ENCODE measurements at places on chromosomes 6 and 20.

DNA sequence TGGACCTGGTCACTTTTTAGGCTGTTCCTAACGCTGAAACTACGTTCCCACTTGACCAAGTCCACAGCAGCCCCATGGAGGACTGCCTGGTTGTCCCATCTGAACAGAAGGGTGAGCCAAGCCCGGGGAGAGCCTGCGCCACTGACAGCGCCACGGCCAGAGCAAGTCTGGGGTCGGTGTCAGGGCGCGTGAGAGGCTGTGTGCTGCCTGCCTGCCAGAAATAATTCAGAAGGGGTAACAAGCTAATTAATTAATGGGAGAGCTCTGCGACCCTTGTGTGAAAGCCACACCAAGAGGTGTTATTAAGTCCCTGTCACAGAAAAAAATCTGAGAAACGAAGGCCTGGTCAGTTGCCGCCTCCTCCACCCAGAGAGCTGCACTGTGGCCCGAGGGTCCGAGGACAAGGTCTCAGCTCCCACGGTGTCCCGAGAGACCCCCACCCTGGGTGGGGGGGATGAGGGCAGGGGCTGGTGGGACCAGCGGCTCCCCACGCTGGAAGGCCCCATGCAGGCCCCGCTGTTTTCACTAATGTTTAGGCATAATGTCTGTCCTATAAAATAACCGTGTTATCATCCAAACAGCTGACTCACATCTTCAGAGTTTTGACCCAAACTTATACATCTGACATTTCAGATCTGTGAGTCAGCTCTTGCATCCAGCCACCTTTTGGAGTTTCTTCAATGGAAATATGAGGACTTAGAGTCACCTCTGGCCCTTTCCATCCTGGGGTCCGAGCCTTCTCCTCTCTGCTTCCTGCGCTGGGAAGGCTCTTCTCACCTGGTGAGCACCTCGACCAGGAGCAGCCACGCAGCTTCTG, 58.5 kb downstream of the DLL1 start:
- DNase-seq = peak; percentile 51

GRCh38 chr6:7129360-7129759, 21.6 kb downstream of the RREB1 start:
- DNase-seq = no peak

DNA sequence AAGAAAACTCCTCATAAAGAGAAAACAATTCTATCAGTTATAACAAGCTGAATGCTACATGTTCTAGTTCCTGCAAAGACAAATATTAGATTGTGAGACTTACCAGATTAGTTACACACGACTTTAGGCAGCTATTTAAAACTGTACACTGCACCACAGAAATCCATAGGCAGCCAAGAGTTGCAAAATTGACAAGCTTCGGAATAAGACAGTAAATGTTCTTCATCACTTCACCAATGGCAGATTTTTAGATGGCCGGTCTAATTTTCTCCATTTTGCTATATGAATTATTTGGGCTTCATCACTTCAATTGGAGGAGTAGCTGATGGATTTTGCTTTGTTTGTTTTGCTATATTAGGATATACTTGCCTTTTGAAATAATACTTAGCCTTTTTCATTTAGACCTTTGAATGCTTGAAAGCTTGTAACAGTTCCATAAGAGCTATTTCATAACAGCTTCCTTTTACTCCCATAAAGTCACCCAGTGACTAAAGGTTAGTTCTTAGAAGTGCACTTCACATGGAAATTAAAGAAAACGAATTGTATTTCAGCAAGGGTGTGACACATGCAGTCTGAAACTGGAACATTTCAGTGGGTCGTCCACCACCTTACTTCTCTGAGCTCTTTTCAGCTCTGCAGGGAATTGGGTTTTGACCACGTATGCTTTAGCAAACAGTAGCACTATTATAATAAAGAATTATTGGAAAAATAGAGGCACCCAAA, at the start of gene ROS1:
ROS1 (minus strand) TSS at position 512 of the 723 bp plus-strand sequence; CDS start at position 226, 286 bp downstream.
- DNase-seq = no peak

DNA sequence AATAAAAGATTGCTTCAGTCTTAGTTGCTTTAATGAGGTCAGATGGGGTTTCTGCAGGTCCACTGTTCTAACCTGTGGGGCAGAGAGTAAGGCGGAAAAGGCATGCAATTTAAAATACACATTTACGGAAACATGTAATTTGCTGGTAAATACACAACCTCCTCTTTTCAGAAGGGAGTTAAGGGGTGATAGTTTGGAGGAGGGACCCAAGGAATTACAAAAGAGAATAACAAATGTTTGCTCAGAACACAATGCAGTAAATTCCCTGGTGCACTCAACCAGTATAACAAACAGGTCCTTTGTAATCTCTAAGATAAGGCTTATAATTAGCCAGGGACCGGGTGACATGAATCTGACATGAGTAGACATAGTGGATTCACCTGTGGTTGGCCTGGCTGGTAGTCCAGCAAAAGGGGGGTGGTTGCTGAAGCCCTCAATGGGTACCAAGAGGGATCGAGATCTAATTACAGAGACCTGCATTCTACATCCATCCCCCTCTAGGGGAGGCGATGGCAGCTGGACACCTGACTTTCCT, 295.1 kb downstream of the PHACTR1 start:
- no peak for DNase-seq

DNA sequence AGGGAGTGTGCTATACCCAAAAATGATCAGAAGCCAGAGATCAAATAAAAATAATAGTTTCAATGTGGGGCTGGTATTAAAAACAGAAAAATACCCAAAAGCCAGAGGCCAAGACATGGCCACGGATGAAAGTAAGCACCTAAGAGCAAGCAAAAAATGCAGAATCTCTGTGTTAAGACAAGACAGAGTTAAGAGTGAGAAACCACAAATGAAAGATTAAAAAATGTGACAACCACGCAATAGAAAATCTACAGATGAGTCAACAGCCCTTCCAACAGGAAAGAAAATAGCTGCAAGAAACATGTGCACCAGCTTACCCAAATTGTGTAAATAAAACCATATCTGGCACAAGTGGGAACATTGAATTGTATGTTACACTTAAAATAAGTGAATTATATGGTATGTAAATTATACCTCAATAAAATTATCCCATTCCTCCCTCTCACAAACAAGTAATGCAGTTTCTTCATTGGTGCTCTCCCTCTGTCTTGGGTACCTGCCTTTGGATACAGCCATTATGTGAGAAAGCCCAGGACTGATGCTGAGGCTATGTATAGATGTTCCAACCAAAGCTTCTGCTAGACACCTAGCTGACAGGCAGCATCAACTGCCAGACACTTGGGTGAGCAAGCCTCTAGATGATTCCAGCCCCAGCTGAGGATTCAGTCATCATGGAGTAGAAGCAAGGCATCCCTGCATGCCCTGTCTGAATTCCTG, 55.3 kb upstream of the UFL1 start:
- no peak for DNase-seq

DNA sequence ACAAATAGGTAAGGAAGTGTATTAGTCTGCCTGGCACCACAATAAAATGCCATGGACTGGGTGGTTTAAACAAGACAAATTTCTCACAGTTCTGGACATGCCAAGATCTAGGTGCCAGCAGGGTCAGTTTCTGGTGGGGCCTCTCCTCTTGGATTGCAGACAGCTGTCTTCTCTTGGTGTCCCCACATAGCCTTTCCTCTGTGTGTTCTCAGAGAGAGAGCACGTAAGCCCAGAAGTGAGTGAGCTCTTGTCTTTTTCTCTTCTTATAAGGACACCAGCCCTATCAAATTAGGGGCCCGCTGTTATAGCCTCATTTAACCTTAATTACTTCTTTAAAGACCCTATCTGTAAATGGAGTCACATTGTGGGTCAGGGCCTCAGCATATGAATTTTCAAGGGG, 28.3 kb downstream of the SMPDL3A start:
- no peak for DNase-seq

DNA sequence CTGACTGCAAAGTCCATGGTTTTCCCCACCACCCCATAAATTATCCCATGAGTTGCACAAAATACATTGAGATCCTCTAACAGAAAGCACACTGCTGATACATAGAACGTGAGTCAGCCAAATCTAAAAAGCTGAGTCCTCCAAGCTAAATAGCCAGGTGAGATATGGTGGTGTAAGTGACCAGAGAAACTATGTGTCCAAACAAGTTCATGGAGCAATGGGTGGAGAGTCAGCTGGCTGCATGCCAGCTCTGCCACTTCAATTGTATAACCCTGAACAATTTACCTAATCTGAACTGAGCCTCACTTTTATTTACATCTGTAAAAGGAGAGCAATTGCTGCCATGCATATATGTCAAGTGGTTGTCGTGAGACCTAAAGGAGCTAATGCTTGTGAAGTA, 9.7 kb downstream of the SNAP25 start:
- DNase-seq = peak; percentile 26

GRCh38 chr20:43941476-43942200, 27.0 kb downstream of the TOX2 start:
- DNase-seq = peak; percentile 15

GRCh38 chr20:2114990-2115681, 13.5 kb downstream of the STK35 start:
- no peak for DNase-seq

DNA sequence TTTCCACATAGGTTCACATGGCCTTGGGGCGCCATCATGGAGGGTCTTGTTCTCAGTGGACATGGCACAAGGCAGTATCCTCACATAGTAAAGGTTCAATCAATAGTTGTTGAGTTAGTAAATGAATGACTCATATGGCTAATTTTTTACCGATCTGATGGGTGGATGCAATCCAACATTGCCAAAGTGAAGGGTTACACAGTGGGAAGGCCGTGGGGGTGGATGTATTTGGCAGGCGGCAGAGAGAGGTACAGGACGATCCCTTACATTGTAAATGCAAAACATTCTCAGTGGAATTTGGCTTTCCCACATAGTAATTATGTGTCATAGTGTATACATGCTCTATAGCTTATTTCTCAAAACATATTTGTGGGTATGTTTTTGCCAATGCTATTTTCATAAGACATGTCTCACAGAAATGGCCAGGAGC, 21.0 kb upstream of the PDE7B start:
- no peak for DNase-seq

DNA sequence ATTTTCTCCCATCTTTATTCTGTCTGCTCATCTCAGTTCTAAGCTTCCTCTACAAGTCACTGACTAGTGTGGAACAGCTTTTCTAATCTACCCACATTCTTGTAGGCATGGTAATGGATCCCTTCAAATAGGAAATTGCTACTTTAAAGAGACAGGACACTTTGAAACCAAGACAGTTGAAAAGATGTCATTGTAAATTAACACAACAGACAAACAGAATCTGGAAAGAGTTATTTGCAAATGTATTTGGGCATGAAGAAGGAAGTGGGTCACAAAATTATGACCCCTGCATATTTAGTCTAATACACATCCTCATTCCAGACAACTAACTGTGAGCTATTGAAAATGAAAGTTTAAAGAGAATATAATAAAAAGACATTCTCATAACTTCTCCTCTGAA, 298.2 kb upstream of the MARCKS start:
- DNase-seq = no peak

- peak; percentile 30 for DNase-seq
Observed at GRCh38 chr6:39130691-39131090, 15.7 kb upstream of the SAYSD1 start.

DNA sequence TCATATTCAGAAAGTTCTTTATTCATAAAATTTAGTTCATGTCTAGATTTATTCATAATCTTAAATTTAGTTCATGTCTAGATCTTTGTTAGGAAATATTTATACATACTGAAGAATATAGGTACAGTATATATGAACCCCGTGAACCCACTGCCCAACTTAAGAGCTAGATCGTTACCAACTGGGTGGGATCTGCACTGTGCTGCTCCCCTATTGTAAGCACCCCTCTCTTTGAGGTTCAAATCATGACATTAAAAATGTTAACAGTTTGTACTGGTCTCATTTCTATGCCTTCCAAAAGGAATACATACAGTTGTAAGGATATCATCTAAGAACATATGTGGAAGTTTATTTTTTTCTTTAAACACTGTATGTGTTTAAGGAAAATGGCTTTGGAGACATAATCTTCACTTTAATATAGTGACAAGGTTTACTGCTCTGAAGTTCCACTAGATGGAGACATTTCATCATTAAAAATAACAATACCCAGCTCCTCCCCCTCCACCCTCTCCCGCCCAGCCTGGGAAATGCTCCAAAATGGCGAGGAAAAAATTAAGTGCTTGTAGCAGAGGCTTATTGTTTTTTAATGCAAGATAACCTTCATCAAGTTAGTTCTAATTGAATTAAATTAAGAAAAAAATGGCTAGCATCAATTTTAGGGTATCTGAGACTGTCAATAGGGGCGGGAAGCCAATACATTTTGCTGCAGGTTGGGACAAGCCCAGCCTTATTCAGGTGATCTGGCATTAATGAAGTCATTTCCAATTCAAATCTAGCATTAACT, 104.1 kb upstream of the TRAF3IP2 start:
- peak; percentile 77 for DNase-seq

GRCh38 chr6:44561060-44561623, 173.6 kb downstream of the CDC5L start:
- no peak for DNase-seq

GRCh38 chr6:79446006-79446405, 91.2 kb downstream of the LCA5 start:
- no peak for DNase-seq

DNA sequence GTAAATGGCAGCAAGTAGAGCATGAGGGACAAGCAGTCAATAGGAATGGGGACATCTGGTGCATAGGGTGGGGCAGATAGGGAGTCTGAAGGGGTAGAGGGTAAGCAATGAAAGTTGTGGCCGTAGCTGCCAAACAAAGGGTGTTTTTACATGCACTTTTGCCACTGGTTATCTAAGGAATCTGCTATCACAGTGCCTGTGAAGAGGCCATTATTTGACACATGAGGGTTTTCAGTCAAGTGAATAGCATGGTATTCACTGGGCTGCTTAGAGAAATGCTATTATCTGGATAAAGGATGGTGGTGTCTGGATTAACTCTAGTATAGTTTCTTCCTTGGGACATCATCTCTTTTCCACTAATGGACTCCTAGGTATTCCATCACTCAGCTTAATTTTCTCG, 118.2 kb downstream of the CARMIL1 start:
- DNase-seq = no peak

DNA sequence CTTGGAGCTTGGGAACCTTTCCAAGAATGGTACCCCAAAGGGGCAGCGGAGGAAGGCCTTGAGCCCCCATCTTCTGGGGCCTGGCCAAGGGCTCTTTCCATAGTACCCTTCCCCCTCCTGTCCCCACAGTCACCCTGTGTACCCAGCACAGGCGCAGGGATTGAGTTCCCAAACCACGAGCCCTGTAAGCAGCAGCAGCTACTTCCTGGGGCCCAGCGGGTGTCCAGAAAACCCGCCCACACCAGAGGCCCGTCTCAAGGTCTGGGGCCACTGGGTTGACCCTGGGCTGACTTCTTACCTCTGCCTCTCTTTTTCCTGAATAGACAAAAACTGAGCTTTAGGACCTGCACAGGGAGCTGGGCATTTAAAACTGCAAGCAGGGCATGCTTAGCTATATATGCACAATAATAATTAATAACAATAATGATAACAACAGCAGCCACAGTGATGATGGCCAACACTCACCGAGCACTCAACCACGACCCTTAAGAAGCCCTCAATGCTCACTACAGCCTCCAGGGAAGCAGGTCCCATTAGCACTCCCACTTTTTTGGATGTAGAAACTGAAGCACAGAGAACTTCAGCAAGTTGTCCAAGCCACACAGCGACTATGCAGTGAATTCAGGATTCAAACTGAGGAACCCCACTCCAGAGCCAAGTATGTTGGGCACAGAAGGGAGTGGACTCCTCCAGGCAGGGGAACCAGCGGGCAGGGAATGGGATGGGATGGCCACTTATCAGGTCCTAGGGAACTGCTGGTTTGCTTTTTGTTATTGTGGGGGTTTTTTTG, 14.5 kb downstream of the NOL4L start:
- DNase-seq = no peak

- no peak for DNase-seq
Observed at GRCh38 chr6:9628819-9629218, 786.1 kb downstream of the TFAP2A start.

GRCh38 chr6:31947070-31947675, 1.3 kb downstream of the CFB start:
- DNase-seq = no peak
